Prostate gland (tissue), 2 donors: ENCODE measurements at places on chromosomes 12 and 14. TPM values are rescaled to one million over a fixed set of nuclear protein-coding genes. Genes with fewer than 3 reads are reported as not detected.

RERG gene
- 12.7 TPM for total RNA-seq

SLC10A1 gene
- not detected for total RNA-seq

GRIP1 gene
- 5.2 TPM for total RNA-seq

LMNTD1 gene
- total RNA-seq = not detected

- no peaks in the 10 kb centered on the region for H3K27me3 ChIP-seq
- no peak for DNase-seq
- H3K36me3 ChIP-seq = peaks cover 9% of the 10 kb centered on the region
- no peaks in the 10 kb centered on the region for H3K4me1 ChIP-seq
- H3K27ac ChIP-seq = no peak overlapping the region
- H3K4me3 ChIP-seq = no peak overlapping the region
Measured at GRCh38 chr14:21350539-21350938, 33.3 kb downstream of the SUPT16H start.

DNA sequence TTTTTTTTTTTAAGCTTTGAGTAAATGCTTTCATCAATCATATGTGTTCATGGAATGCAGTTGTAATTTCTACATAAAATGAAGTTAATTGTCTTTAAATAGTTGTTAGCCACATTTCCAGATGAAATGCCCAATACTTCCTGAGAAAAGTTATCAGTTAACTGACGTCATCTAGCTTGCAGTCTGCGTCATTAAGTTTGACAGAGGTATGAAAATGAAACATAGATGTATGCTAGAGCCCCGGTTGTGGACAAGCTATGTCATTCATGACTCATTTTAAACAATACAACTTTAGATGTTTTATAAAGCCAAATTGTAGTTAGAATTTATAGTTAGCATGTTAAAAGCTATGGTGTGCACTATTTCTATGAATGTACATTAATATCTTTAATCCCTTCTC, 90.7 kb downstream of the PLEKHA5 start:
- H3K4me3 ChIP-seq = no peak overlapping the region
- no peaks in the 10 kb centered on the region for H3K27me3 ChIP-seq
- DNase-seq = no peak

DNA sequence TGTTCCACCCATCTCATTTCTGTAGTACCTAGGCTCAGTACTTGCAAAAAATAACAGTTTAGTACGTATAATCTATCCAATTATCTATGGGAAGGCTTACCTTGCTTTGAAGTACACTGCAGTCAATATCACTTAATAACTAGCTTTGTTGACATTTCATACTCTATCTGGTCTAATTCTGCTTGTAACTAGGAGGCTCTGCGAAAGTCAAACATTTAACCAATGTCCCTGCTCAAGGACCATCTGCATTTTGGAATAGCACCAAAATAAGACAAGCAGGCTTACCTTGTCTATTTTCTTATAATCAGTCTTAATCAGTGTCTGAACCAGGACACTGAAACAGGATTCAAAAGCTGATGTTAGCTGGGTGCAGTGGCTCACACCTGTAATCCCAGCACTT, 39.9 kb downstream of the SLC25A47 start:
- no peaks in the 10 kb centered on the region for H3K4me1 ChIP-seq
- no peaks in the 10 kb centered on the region for H3K36me3 ChIP-seq
- H3K27ac ChIP-seq = no peak overlapping the region
- H3K27me3 ChIP-seq = no peaks in the 10 kb centered on the region
- DNase-seq = no peak
- H3K4me3 ChIP-seq = no peak overlapping the region

DNA sequence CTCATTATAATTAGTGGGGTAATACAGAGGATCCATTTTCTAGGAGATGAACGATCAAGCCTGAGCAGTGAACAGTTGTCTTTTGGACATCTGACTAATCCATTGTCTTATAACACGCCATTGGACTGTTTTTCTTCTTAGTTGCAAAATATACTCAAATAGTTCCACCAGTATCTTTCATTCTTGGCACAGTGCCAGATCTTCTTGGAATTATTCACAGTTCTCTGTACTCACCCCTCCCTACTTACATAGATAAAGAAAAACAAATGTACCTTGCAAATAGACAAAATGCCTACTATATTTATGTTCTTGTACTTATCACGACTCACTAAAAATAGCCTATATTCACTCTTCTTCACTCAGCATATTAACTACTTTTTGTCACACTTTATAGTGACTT, 3.8 kb downstream of the CBLN3 start:
- H3K36me3 ChIP-seq = no peaks in the 10 kb centered on the region
- no peak for DNase-seq
- no peak overlapping the region for H3K4me3 ChIP-seq
- no peak overlapping the region for H3K27ac ChIP-seq
- H3K4me1 ChIP-seq = no peaks in the 10 kb centered on the region

DNA sequence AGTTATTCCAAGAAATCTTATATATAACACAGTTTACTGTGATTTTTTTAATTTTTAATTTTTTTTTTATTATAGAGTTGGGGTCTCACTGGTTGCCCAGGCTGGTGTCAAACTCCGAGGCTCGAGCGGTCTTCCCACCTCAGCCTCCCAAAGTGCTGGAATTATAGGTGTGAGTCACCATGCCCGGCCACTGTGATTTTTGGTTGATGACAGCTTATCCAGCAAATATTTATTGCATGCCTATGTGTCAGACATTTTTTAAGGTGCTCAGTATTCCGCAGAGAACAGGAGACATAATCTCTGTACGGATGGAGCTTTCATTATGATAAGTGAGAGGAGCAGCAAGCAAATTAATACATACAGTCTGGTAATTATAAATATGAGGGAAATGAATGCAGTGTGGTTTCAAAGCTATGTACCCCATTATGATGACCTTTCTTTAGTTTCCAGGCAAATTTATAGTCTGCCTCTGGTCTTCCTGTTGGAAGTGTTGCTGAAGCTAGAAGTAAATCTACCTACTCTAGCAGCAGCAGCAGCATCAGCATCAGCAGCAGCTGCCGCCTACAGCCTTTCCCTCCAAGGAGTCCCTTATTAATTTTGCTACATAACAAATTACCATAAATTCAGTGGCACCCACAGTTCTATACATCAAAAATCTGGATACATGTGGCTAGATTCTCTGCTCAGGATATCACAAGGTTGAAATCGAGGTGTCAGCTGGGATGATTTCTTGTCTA, 32.3 kb downstream of the FRS2 start:
- no peaks in the 10 kb centered on the region for H3K27me3 ChIP-seq
- no peak overlapping the region for H3K4me3 ChIP-seq
- H3K27ac ChIP-seq = no peak overlapping the region
- peaks cover under 1% of the 10 kb centered on the region for H3K4me1 ChIP-seq
- no peak for DNase-seq

DNA sequence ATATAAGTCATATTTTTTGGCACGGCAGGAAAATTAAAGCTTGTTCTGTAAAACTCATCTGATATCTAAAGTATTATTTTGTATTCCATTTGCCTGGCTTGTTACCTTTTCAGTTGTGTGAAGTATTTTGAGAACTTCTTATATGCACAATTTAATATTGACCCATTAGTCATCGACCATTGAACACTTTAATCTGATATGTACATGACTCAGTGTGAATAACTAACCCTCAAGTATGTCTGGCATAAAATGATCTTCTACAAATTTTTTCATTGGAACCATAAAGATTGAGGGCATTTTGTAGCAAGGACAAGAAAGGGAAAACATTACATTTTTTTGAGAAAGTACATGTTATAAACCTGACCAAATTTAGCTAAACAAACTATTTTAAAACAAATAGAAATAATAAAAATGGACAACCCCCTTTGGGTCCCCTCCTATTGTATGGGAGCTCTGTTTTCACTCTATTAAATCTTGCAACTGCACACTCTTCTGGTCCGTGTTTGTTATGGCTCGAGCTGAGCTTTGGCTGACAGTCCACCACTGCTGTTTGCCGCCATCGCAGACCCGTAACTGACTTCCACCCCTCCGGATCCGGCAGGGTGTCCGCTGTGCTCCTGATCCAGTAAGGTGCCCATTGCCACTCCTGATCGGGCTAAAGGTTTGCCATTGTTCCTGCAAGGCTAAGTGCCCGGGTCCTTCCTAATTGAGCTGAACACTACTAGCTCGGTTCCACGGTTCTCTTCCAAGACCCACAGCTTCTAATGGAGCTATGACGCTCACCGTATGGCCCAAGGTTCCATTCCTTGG, 118.8 kb downstream of the SLC6A15 start:
- H3K27ac ChIP-seq = no peak overlapping the region
- no peak overlapping the region for H3K4me3 ChIP-seq
- no peaks in the 10 kb centered on the region for H3K36me3 ChIP-seq
- no peaks in the 10 kb centered on the region for H3K27me3 ChIP-seq
- DNase-seq = no peak

DNA sequence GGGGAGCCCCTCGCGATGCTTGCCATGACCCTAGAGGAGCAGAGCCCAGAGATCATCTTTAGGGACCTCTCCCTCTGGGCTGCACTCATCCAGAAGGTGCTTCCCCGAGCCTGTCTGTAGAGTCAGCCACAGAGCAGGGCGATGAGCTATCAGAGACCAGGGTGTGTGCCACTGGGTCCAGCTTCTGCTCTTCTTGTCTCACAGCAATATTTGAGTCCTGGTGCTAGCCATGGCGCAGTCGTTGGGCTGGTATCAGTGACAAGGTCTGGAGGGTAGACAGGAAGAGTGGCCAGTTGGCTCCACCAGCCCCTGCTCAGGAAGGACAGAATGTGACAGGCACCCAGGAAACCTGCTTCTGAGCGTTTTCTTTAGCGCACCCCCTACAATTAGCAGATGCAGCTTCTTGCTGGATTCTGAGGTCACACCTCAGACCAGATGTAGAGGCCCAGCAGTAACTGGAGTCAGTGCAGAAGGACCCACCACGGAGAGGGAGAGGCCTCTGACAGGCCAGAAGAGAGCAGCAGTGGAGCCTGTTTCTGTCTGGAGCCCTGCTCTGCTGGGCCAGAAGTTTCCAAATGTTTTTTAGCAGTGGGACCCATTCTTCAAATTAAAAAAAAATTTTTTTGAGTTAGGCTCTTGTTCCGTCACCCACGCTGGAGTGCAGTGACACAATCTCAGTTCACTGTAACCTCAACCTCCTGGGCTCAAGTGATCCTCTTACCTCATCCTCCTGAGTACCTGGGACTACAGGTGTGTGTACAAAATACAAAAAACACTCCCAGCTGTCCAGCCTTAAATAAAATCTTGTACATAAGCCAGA, 23.7 kb downstream of the ANKRD9 start:
- H3K27me3 ChIP-seq = no peaks in the 10 kb centered on the region
- no peaks in the 10 kb centered on the region for H3K4me1 ChIP-seq
- no peak for DNase-seq

DNA sequence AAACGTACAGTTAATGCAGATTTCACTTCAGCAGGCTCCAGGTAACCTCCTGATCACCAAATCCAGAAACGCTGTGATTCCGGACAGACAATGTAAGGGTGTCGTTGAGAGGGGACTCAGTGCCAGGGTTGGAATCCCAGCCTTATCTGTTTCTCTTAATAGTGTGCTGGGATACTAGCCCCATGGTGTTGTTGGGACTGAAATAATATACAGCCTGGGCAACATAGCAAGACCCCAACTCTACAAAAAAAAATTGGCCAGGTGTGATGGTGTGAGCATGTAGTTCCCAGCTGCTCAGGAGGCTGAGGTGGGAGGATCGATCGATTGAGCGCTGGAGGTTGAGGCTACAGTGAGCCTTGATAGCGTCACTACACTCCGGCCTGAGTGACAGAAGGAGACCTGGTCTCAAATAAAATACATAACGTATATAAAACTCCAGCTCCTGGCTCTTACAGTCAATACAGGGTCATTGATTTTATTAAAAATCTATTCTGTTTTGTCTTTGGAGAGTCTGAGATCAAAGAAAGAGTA, 1.3 kb downstream of the PEBP1 start:
- H3K4me3 ChIP-seq = peak overlapping the region; percentile 84
- peaks cover 5% of the 10 kb centered on the region for H3K4me1 ChIP-seq
- no peak for DNase-seq
- H3K27ac ChIP-seq = peak overlapping the region; percentile 86
- no peaks in the 10 kb centered on the region for H3K27me3 ChIP-seq

DNA sequence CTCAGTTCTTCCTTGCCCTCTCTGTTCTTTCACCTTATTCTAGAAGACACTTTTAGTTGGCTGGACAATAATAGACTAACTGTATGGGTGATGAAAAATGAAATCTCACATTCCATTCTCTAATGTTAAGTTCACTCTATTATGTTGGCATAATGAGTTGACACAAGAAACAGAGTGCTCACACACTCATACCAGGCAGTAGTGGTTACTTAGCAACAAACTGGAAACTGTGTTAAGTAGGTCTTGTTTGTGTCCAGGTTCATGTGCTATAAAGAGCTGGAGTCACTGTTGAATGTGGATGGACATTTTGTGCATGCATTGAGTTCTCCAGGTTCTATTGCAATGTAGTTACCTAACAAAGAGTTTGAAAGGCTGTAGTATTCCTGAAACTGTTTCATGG, 16.9 kb upstream of the PPP4R4 start:
- H3K27ac ChIP-seq = no peak overlapping the region
- H3K36me3 ChIP-seq = no peaks in the 10 kb centered on the region
- no peak for DNase-seq
- H3K4me1 ChIP-seq = peaks cover 1% of the 10 kb centered on the region
- no peak overlapping the region for H3K4me3 ChIP-seq

DNA sequence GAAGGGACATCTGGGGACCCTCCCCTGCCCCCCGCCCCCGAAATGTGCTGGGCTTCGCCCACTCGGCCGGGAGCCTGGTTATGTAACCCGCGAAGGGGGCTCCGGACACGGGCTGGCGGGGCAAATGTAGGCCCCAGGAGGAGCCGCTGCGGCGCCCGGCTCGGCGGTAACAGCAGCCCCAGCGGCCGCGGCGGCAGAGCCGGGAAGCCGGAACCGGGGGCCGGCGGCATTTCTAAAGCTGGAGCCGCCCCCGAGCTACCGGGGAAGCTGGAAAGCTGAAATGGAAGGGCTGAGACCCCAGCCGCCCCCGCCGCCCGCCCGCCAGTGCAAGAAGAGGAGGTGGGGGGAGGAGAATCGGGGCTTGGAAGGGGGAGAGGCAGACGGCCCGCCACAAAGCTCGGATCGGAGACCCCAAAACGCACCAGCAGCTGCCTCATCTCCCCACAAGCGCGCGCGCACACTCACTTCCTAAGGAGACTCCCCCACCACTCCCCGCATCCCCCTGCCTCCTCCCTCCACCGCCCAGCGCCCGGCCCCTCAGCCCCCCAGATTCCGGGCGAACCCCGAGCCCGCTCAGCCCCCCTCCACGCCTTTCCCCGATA, 1.5 kb downstream of the KDM2B start:
- H3K27ac ChIP-seq = peak overlapping the region; percentile 78
- no peaks in the 10 kb centered on the region for H3K4me1 ChIP-seq

GRCh38 chr12:123951467-123951866, 21.2 kb downstream of the CCDC92 start:
- DNase-seq = no peak
- H3K27ac ChIP-seq = no peak overlapping the region
- H3K4me3 ChIP-seq = no peak overlapping the region
- H3K36me3 ChIP-seq = no peaks in the 10 kb centered on the region
- no peaks in the 10 kb centered on the region for H3K4me1 ChIP-seq

GRCh38 chr14:50021261-50022031, 94.9 kb downstream of the VCPKMT start:
- no peaks in the 10 kb centered on the region for H3K36me3 ChIP-seq
- H3K4me3 ChIP-seq = no peak overlapping the region
- H3K4me1 ChIP-seq = no peaks in the 10 kb centered on the region
- no peaks in the 10 kb centered on the region for H3K27me3 ChIP-seq
- DNase-seq = no peak
